ENCODE measurements at places on chromosomes 2 and 18. TPM values are rescaled to one million over a fixed set of nuclear protein-coding genes. Genes with fewer than 3 reads are reported as not detected.

DNA sequence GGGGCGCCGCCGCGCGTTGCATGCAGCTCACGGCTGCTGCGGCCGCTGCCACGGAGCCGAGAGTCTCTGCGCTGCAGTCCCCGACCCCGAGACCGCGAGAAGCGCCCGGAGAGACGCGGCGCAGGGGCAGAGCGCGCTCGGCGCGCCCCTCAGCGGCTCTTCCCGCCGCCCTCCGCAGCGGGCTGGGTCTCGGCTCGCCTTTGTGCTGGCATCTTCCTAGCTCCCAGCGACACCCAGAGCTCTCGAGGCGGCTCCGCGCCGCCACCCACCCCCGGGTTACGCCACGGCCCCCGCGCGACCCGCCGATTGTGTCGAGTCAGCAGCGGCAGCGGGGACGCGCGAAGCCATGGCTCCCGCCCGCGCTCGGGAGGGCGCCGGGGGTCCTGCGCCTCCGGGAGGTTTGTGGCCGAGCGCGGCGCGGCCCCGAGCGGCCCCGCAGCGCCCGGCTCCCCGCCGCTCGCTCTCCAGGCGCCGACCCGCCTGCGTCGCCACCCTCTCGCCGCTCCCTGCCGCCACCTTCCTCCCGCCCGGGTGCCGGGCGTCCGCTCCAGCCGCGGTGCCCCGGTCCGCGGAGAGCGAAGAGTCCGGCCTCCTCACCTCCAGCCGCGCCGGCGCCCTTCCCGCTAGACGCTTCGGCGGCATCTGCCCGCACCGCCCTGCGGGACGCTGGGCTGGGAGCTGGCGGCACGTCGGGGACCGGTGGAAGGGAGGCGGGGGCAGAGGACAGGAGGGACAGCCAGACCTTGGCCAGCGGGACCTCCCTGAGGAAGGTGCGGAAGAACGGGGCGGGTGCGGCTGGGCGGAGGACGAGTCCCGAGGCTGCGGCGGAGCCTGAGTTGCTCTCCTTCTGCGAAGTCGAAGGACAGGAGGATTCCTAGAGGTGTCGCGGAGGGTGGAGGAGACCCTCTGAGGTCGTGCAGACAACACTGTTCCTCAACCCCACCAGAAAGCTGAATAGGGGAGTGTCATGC lies 46.3 kb upstream of the CCDC150 start:
- peak within 1 kb of the TSS; percentile 64 for H3K4me3 ChIP-seq
- peak within 1 kb of the TSS; percentile 86 for H3K27ac ChIP-seq
- peaks cover 6% of the 10 kb centered on the region for H3K27me3 ChIP-seq
- peak; percentile 87 for DNase-seq
- H3K4me1 ChIP-seq: peaks cover 4% of the 10 kb centered on the region

DNA sequence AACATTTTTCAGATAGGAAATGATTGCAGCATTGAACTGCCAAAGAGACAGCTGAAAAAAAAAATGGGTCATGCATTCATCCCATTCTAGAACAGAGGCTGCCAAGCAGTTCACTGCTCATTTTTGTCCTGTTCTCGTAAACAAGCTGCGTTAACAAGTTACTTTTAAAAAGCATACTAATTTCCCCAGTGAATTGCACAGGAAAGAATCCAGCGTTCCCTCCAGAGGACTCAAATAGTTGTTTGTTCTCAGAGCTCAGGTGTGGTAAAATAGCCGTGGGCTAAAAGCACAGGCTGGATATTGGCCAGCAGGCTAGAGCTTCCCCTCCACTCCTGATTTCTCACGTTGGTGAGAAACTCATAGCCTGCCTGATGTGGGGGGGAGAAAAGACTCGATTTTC lies 76.1 kb upstream of the AQP4 start:
- peak; percentile 52 for DNase-seq
- H3K27ac ChIP-seq: no peak overlapping the region
- peaks cover 8% of the 10 kb centered on the region for H3K4me1 ChIP-seq
- H3K27me3 ChIP-seq: no peaks in the 10 kb centered on the region
- no peak overlapping the region for H3K4me3 ChIP-seq
- H3K36me3 ChIP-seq: no peaks in the 10 kb centered on the region

- no peaks in the 10 kb centered on the region for H3K4me1 ChIP-seq
- H3K27ac ChIP-seq: no peak overlapping the region
- no peak overlapping the region for H3K4me3 ChIP-seq
- no peaks in the 10 kb centered on the region for H3K27me3 ChIP-seq
- DNase-seq: no peak
- H3K36me3 ChIP-seq: no peaks in the 10 kb centered on the region
Measured at GRCh38 chr2:200193331-200193730, 113.2 kb upstream of the SPATS2L start.

DNA sequence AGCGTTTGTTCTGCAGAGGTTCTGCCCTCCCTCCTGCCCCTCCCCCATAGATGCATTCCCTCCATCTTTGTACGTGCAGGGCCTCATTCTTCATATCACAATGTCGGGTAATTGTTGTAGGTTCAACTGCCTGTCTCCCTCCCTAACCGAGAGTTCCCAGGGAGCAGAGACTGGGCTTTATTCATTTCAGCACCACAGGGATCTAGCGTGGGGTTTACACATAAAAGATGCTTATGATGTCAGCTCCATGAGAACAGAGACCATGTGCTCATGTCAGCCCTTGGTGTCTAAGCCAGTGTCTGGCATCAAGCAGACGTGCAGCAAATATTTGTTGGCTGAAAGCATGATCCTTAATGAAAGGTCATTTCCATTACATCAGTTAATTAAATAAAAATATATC lies 298.9 kb upstream of the TRIB2 start:
- H3K4me3 ChIP-seq: no peak overlapping the region
- H3K4me1 ChIP-seq: peaks cover 2% of the 10 kb centered on the region
- H3K36me3 ChIP-seq: no peaks in the 10 kb centered on the region
- DNase-seq: no peak
- no peak overlapping the region for H3K27ac ChIP-seq
- no peaks in the 10 kb centered on the region for H3K27me3 ChIP-seq

- H3K4me1 ChIP-seq: no peaks in the 10 kb centered on the region
- peaks cover 4% of the 10 kb centered on the region for H3K36me3 ChIP-seq
- no peak overlapping the region for H3K27ac ChIP-seq
- no peaks in the 10 kb centered on the region for H3K27me3 ChIP-seq
- no peak for DNase-seq
- no peak overlapping the region for H3K4me3 ChIP-seq
Measured at GRCh38 chr2:178517496-178517895, 37.2 kb downstream of the PLEKHA3 start.

DNA sequence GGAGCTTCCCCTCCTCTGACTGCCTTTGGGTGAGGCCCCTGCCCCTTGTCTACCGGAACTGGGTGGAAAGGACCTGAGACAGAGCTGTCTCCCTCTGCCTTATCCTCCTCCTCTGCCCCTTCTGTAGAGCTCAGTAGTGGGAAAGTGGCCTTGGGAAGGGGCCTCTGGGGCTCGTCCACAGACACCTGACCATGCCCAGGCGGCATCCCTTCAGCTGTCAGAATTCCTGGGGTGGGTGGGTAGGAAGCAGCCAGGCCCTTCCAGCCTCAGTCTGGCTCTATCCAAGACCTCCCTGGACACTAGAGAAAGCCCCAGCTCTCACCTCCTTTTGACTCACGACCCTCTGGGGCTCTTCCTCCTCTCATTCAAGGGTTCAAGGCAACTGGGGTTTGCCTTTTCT lies 35.6 kb downstream of the B3GNT2 start:
- no peaks in the 10 kb centered on the region for H3K27me3 ChIP-seq
- H3K4me3 ChIP-seq: no peak overlapping the region
- H3K4me1 ChIP-seq: peaks cover 26% of the 10 kb centered on the region
- peak overlapping the region; percentile 51 for H3K27ac ChIP-seq
- H3K36me3 ChIP-seq: no peaks in the 10 kb centered on the region
- peak; percentile 41 for DNase-seq

- H3K27me3 ChIP-seq: no peaks in the 10 kb centered on the region
- H3K4me1 ChIP-seq: no peaks in the 10 kb centered on the region
- H3K36me3 ChIP-seq: no peaks in the 10 kb centered on the region
- DNase-seq: no peak
- no peak overlapping the region for H3K27ac ChIP-seq
Measured at GRCh38 chr18:4060427-4061281, 394.5 kb downstream of the DLGAP1 start.

GRCh38 chr2:197258580-197258979 lies 52.0 kb downstream of the ANKRD44 start:
- H3K4me3 ChIP-seq: no peak overlapping the region
- peaks cover 7% of the 10 kb centered on the region for H3K4me1 ChIP-seq
- H3K36me3 ChIP-seq: no peaks in the 10 kb centered on the region
- peak overlapping the region; percentile 29 for H3K27ac ChIP-seq
- no peak for DNase-seq
- H3K27me3 ChIP-seq: no peaks in the 10 kb centered on the region

- no peaks in the 10 kb centered on the region for H3K4me1 ChIP-seq
- no peak overlapping the region for H3K27ac ChIP-seq
- peak; percentile 20 for DNase-seq
- no peaks in the 10 kb centered on the region for H3K27me3 ChIP-seq
Measured at GRCh38 chr18:64966667-64967066, 784.1 kb upstream of the CDH7 start.

DNA sequence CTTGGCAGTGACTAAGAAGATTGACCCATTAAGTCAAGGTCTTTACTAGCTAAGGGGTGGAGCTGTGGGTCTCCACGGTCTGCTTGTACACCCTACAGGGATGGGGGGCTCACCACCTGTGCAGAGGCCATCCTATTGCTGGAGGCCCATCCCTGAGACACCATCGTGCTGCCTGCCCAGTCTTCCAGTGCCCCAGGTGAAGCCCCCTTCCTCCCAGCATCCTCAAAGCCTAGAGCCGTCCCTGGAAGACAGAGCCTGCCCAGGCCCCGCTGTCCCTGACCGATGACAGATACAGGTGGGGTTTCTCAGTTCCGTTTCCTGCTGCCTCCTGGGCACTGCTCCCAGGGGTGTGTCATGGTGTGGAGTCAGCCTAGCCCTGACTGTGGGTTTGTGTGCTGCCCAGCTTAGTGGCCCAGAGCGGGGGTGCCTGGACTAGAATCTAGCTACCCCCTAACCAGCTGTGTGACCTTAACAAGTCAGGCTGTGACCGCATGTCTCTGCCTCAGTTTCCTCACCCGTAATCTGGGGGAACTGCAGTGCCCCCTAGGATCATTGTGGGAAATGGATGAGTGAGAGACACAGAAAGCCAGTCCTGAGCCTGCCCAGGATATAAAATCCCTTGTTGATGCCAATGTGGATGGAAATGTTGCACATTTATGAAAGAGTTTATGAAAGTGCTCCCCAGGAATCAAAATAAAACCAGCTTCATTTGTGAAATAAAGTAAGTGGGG lies 2.0 kb downstream of the OTOS start:
- peaks cover 18% of the 10 kb centered on the region for H3K4me1 ChIP-seq
- H3K27ac ChIP-seq: no peak overlapping the region
- H3K36me3 ChIP-seq: peaks cover 7% of the 10 kb centered on the region
- peaks cover 20% of the 10 kb centered on the region for H3K27me3 ChIP-seq
- H3K4me3 ChIP-seq: no peak overlapping the region

DNA sequence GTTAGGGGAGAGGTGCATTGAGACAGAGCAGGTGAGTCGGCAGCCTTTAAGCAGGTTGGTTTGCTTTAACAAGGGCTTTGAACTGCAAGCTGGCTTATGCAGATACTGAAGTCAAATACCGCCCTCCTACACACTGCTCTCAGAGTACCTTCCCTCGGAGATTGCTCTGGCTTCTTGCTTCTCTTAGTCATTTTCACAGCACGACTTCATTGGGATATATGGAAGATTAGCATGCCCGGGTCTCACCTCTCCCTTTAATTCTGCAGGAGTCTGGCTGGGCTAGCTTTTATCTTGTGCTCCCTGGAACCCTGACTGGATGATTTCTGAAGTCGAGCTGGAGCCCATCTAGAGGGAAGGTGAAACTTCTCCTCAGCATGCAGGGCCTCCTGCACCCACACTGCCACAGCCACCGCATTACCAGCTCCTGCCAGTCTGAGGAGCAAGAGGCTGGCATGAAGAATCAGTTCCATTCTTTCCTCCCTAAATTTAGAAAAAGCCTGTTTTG lies 395.5 kb upstream of the HNRNPA3 start:
- no peak overlapping the region for H3K4me3 ChIP-seq
- no peaks in the 10 kb centered on the region for H3K27me3 ChIP-seq
- H3K27ac ChIP-seq: no peak overlapping the region
- no peaks in the 10 kb centered on the region for H3K36me3 ChIP-seq
- H3K4me1 ChIP-seq: peaks cover 2% of the 10 kb centered on the region
- no peak for DNase-seq

- H3K36me3 ChIP-seq: peaks cover 5% of the 10 kb centered on the region
- no peak overlapping the region for H3K4me3 ChIP-seq
- no peak overlapping the region for H3K27ac ChIP-seq
- no peaks in the 10 kb centered on the region for H3K4me1 ChIP-seq
- no peak for DNase-seq
- H3K27me3 ChIP-seq: no peaks in the 10 kb centered on the region
Measured at GRCh38 chr18:35073186-35074105, 32.2 kb downstream of the MAPRE2 start.

GRCh38 chr2:65654496-65654895 lies 222.1 kb upstream of the SPRED2 start:
- no peaks in the 10 kb centered on the region for H3K27me3 ChIP-seq
- peaks cover 8% of the 10 kb centered on the region for H3K4me1 ChIP-seq
- no peak overlapping the region for H3K27ac ChIP-seq

DNA sequence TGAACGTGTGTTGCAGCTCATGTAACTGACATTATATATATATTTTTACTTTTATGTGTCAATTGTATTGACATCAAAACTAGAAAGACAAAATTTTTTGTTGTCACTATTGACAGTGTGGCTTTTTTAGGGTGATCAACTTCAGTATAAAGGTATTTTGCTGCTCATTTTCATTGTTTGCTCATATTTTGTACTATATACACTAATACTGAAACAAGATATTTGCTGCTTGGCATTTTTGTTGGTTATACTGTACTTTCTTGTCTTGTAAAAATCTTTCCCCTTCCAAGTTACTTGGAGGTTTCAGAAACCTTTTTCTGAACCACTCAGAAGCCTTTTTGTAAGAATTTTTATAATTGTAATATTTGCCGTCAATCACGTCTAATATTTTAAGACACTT lies 16.5 kb downstream of the AFTPH start:
- no peak overlapping the region for H3K27ac ChIP-seq
- H3K27me3 ChIP-seq: no peaks in the 10 kb centered on the region
- H3K4me3 ChIP-seq: no peak overlapping the region
- DNase-seq: no peak
- no peaks in the 10 kb centered on the region for H3K36me3 ChIP-seq
- no peaks in the 10 kb centered on the region for H3K4me1 ChIP-seq

DNA sequence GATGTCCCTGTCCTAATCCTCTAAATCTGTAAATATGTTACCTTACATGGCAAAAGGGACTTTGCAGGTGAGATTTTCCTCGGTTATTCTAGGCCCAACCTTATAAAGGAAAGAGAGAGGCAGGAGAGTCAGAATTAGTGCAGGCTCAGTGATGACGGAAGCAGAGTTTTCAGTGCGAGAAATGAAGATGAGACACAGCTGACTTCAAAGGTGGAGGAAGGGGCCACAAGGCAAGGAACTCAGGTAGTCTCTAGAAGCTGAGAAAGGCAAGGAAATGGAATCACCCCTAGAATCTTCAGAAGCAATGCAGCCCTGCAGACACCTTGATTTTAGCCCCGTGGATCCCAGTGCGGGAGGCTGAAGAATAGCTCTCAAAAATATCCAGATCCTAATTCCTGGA lies 7.2 kb upstream of the LCLAT1 start:
- no peak overlapping the region for H3K4me3 ChIP-seq
- no peak overlapping the region for H3K27ac ChIP-seq

GRCh38 chr2:119683074-119683712 lies 4.2 kb downstream of the TMEM177 start:
- H3K27ac ChIP-seq: no peak overlapping the region
- H3K4me1 ChIP-seq: peaks cover 11% of the 10 kb centered on the region
- DNase-seq: no peak
- no peak overlapping the region for H3K4me3 ChIP-seq
- H3K36me3 ChIP-seq: peaks cover 33% of the 10 kb centered on the region
- H3K27me3 ChIP-seq: no peaks in the 10 kb centered on the region

Gene TMEM169
- total RNA-seq: 2.8 TPM

Gene TLX2
- total RNA-seq: not detected

Gene TMEFF2
- total RNA-seq: 7.7 TPM

Gene RAPH1
- total RNA-seq: 32.7 TPM

Gene ARHGAP28
- 26.1 TPM for total RNA-seq

Gene INHBB
- 0.44 TPM for total RNA-seq

Gene STARD6
- total RNA-seq: 0.18 TPM

Gene IL36B
- total RNA-seq: not detected

Gene SLC35F5
- 72.3 TPM for total RNA-seq
